Renal pelvis (tissue), 12 donors: ENCODE measurements at places on chromosomes 3 and 15. TPM values are rescaled to one million over a fixed set of nuclear protein-coding genes. Genes with fewer than 3 reads are reported as not detected.

Gene GATM
- 232 TPM for polyA plus RNA-seq

Gene HRG
- 2.4 TPM for polyA plus RNA-seq

Gene PLCH1
- polyA plus RNA-seq: 12.0 TPM

Gene C3orf49
- polyA plus RNA-seq: 0.46 TPM

Gene CLDN11
- 205 TPM for polyA plus RNA-seq

Gene FBXW12
- 1.2 TPM for polyA plus RNA-seq

Gene PIERCE2
- polyA plus RNA-seq: 5.8 TPM

Gene GUCA1C
- 0.50 TPM for polyA plus RNA-seq

Gene FGF7
- polyA plus RNA-seq: 10.3 TPM

Gene PKM
- 751 TPM for polyA plus RNA-seq

Gene TLR9
- 0.36 TPM for polyA plus RNA-seq

Gene WDR48
- 93.4 TPM for polyA plus RNA-seq

Gene ARPP21
- polyA plus RNA-seq: 1.7 TPM

Gene ADAMTSL3
- 2.4 TPM for polyA plus RNA-seq

Gene KIF23
- polyA plus RNA-seq: 35.0 TPM

Gene KNG1
- 119 TPM for polyA plus RNA-seq

Gene CHST13
- 8.1 TPM for polyA plus RNA-seq

Gene TMCO5A
- polyA plus RNA-seq: not detected

Gene GOLGA8J
- polyA plus RNA-seq: 1.8 TPM

Gene KLHL6
- polyA plus RNA-seq: 1.4 TPM

Gene CCR9
- 0.10 TPM for polyA plus RNA-seq

Gene SLC28A2
- polyA plus RNA-seq: 0.46 TPM

Gene RBP2
- polyA plus RNA-seq: 1.2 TPM

Gene ATP6V1A
- polyA plus RNA-seq: 77.0 TPM

Gene LMAN1L
- not detected for polyA plus RNA-seq

Gene DMXL2
- polyA plus RNA-seq: 88.2 TPM

Gene SKOR1
- 0.48 TPM for polyA plus RNA-seq

Gene TGM4
- 0.13 TPM for polyA plus RNA-seq

Gene SLC22A14
- polyA plus RNA-seq: 0.36 TPM

Gene MEX3B
- 16.9 TPM for polyA plus RNA-seq

Gene HHATL
- polyA plus RNA-seq: 1.3 TPM

Gene ANKRD63
- polyA plus RNA-seq: not detected

Gene TEX9
- polyA plus RNA-seq: 32.5 TPM

Gene PIGB
- 14.9 TPM for polyA plus RNA-seq

Gene DYNC1LI1
- polyA plus RNA-seq: 36.4 TPM

Gene CCR3
- not detected for polyA plus RNA-seq

Gene COL8A1
- polyA plus RNA-seq: 6.0 TPM

Gene PLA2G4E
- not detected for polyA plus RNA-seq

Gene OR5K2
- 0.81 TPM for polyA plus RNA-seq

Gene SLC12A1
- polyA plus RNA-seq: 393 TPM

Gene SLC28A1
- 6.4 TPM for polyA plus RNA-seq

Gene BFSP2
- polyA plus RNA-seq: 0.13 TPM

Gene SLC51A
- polyA plus RNA-seq: 18.2 TPM

Gene ADAMTS17
- 2.1 TPM for polyA plus RNA-seq
